Activated CD4-positive, alpha-beta T cell treated with anti-CD3 and anti-CD28 coated beads for 36 hours (primary cell): ENCODE measurements at places on chromosomes 11 and 22.

DNA sequence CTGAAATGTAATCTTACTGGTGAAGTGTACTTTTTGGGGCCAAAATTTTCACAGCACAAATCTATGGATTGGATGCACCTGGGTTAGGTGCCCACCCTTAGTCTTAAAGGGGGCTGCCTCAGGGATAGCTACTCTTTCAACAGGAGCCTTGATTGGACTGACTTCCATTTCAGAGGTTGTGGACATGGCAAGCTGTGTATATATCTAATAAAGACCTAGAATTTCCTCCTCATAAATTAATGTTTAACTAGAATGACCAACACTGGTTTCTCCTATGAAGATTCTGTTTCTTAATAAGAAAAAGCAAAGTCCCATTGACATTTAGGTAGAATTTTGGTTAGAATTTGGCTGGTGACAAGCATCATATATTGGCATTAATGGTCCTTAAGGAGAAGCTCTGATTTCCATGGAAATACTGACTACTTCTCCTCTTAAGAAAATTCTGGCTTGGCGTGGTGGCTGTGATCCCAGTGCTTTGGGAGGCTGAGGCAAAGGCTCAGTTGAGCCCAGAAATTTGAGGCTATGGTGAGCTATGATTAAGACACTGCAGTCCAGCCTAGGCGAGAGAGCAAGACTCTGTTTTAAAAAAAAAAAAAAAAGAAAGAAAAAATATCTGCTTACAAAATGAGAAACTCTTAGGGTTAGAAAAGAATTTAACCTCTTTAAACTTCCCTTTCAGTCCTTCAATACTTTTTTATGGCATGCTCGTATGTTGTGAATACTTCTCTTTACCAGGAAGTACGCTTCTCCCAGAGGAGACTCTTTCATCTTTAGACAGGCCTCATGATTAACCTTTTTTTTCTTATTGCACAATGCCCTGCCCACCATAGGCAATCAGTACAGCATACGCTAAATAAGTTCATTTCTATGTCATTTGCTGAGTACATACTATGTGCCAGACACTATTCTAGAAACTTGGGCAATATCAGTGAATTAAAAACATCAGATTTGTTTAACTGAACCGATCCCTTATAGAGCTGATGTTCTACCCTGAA lies 77.2 kb downstream of the PRR5L start:
- peaks cover 9% of the 10 kb centered on the region for H3K36me3 ChIP-seq
- no peak overlapping the region for H3K4me3 ChIP-seq
- H3K27ac ChIP-seq = no peak overlapping the region
- peaks cover 28% of the 10 kb centered on the region for H3K27me3 ChIP-seq

GRCh38 chr11:33307984-33308383 lies 50.8 kb downstream of the HIPK3 start:
- H3K4me3 ChIP-seq = no peak overlapping the region
- peaks cover 37% of the 10 kb centered on the region for H3K4me1 ChIP-seq
- no peaks in the 10 kb centered on the region for H3K27me3 ChIP-seq
- H3K36me3 ChIP-seq = peaks cover 8% of the 10 kb centered on the region

GRCh38 chr11:35293035-35293434 lies 126.3 kb downstream of the SLC1A2 start:
- H3K4me1 ChIP-seq = peaks cover 25% of the 10 kb centered on the region
- no peak overlapping the region for H3K27ac ChIP-seq
- peaks cover 3% of the 10 kb centered on the region for H3K27me3 ChIP-seq
- no peaks in the 10 kb centered on the region for H3K36me3 ChIP-seq
- no peak for DNase-seq
- no peak overlapping the region for H3K4me3 ChIP-seq

GRCh38 chr11:13216711-13217075 lies 60.9 kb upstream of the BMAL1 start:
- peaks cover 2% of the 10 kb centered on the region for H3K27me3 ChIP-seq
- no peak overlapping the region for H3K4me3 ChIP-seq
- no peak overlapping the region for H3K27ac ChIP-seq
- no peaks in the 10 kb centered on the region for H3K36me3 ChIP-seq

DNA sequence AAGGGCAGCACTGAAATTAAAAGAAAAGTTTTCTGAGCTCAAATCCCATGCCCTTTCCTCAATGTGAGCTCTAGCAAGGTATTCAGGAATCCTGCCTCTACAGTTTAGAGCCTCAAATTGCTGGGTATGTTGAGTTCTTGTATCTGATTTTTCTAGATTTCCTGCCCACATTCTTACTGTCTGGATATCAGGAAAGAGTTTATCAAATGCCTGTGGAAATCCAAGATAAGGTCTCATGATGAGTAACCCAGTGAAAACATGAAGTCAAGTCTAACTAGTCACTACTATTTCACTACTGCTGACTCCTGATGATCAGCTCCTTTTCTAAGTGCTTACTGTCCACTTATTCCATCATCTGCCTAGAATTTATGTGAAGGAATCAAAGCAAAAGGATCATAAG lies 29.8 kb downstream of the LIMK2 start:
- peaks cover 20% of the 10 kb centered on the region for H3K4me1 ChIP-seq
- peaks cover 4% of the 10 kb centered on the region for H3K36me3 ChIP-seq
- no peak for DNase-seq
- H3K27me3 ChIP-seq = no peaks in the 10 kb centered on the region
- no peak overlapping the region for H3K4me3 ChIP-seq

DNA sequence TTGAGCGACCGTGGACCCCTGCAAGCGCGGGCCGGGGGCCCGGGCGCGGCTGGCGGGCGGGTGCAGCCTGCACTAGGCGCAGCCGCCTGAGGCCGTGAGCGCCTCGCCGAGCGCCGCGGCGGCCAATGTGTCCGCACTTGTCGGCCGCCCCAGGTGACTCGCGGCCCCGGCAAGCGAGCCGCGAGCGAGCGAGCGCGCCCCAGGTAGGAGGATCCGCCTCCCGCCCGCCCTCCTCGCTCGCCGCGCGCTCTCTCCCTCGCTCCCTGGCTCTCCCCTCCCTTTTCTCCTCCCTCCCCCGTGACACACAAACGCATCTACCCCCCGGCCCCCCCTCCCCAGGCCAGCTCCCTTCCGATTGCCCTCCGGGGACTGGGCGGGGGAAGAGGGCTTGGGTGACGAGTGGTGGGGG lies at the start of gene WNT7B:
Gene WNT7B, minus strand, starts transcription at position 160 of the 409 bp plus-strand sequence. CDS start 408 bp downstream, outside the sequence.
- peaks cover 36% of the 10 kb centered on the region for H3K27me3 ChIP-seq
- peak; percentile 39 for DNase-seq
- H3K4me1 ChIP-seq = peaks cover 15% of the 10 kb centered on the region
- peak within 1 kb of the TSS; percentile 21 for H3K4me3 ChIP-seq

- peaks cover 14% of the 10 kb centered on the region for H3K36me3 ChIP-seq
- H3K27ac ChIP-seq = no peak overlapping the region
- H3K4me3 ChIP-seq = no peak overlapping the region
- no peaks in the 10 kb centered on the region for H3K27me3 ChIP-seq
- DNase-seq = no peak
These were observed 2.6 kb upstream of the CHADL start for GRCh38 chr22:41243361-41243760.

DNA sequence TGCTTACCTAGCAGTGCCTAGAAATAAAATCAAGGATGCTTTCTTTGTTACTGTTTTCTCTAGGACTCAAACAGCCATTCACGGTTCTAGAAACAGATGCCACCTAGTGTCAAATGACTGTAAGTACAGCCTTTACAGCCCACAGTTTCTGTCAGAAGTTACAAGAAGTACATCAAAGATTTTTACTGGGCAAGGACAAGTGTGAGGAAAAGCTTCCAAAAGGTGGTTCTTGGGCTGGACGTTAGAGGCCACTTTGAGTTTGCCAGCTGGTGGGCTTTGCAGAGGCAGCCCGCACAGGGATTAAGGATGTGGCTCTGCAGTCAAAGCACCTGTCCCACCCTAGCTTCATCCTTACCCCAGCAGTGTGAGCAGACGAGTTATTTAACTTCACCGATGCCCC lies 6.9 kb downstream of the KMT5B start:
- H3K27ac ChIP-seq = peak overlapping the region; percentile 20
- H3K4me3 ChIP-seq = no peak overlapping the region
- no peak for DNase-seq

- no peak for DNase-seq
- no peaks in the 10 kb centered on the region for H3K4me1 ChIP-seq
- H3K27me3 ChIP-seq = no peaks in the 10 kb centered on the region
- H3K4me3 ChIP-seq = no peak overlapping the region
These were observed 1520.7 kb downstream of the BRD1 start for GRCh38 chr22:48306785-48307510.

DNA sequence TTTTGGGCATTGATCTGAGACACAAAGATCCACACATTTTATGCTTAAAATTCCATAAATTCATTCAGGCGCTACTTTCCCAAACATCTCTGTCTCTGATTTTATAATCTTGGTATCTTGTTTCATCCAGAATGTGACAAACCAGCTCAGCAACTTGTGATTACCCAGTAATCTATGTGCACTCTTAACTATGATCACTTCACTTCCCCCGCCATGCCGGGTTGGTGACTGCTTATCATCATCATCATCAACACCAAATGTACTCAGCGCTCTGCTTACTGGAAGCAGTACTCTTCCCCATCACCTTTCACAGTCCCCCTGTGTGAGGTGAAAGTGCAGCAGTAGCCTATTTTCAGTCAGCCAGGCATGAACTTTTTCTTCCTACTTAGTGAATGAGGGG lies 15.2 kb upstream of the MMP7 start:
- no peak overlapping the region for H3K27ac ChIP-seq
- no peaks in the 10 kb centered on the region for H3K4me1 ChIP-seq
- DNase-seq = no peak
- H3K36me3 ChIP-seq = no peaks in the 10 kb centered on the region
- peaks cover 2% of the 10 kb centered on the region for H3K27me3 ChIP-seq
